Calu3 (cell line): ENCODE measurements at places on chromosomes 2 and 18.

DNA sequence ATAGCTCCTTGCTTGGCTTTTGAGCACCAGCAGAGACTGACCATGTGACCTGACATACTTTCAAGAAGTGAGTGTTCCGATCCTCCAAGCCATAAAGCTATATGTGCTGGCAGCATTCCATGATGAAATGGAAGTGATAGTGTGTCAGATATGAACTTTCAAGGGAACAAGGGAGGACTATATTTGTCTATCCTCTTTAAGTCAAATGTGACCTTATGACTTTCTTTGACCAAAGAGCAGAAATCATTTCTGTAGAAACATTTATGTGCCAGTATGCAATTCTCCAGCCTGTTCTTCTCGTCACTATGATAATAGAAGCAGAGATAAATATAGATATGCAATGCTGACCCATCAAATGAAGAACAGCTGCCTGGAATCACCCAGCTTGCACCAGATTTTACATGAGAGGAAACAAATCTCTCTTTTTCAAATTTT, 14.4 kb downstream of the HYCC2 start:
- no peak for DNase-seq

GRCh38 chr2:177551989-177552421, 159.4 kb downstream of the AGPS start:
- peak; percentile 2 for DNase-seq

GRCh38 chr2:206987810-206988209, 48.5 kb downstream of the CPO start:
- no peak for DNase-seq

GRCh38 chr18:34322365-34323289, 97.9 kb upstream of the NOL4 start:
- DNase-seq = peak; percentile 62

DNA sequence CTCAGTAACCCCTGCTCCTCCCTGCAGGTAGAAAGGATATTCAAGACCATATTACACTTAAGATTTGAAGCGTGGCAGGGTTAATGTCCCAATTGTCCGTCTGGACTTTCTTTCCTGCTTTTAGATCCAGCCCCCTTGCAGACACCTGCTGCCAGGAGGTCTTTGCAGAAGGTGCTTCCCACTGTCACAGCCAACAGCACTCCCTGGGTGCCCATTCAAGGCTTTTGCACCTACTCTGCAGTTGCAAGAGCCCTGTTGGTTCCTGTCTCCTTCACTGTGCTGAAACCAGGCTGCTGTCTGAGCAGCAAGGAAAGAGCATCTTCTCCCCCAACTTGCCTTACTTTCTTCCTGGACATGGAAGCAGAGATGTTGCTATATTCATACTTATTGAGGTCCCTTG, 1043.0 kb upstream of the POU3F3 start:
- DNase-seq = no peak

DNA sequence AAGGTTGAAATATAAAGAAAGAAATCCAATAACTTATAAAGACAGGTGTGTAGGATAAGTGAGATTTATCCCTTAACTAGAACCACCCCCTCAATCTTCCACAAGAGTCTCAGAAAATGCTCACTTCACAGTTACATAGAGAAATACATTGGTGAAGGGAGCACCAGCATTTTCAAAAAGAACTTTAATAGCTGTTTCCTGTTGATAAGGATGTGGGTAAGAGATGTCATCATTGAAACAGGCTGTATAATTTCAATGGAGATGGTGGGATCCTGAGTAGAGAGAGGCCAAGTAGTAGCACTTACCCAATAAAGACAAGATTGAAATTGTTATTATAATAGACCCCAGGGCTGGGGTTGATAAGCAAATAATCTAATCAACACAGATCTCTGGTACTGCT, 162.2 kb upstream of the TACR1 start:
- DNase-seq = no peak

- no peak for DNase-seq
Observed at GRCh38 chr2:138084206-138084605, 119.9 kb downstream of the HNMT start.

- DNase-seq = no peak
Observed at GRCh38 chr18:6236258-6236657, 178.5 kb downstream of the L3MBTL4 start.

DNA sequence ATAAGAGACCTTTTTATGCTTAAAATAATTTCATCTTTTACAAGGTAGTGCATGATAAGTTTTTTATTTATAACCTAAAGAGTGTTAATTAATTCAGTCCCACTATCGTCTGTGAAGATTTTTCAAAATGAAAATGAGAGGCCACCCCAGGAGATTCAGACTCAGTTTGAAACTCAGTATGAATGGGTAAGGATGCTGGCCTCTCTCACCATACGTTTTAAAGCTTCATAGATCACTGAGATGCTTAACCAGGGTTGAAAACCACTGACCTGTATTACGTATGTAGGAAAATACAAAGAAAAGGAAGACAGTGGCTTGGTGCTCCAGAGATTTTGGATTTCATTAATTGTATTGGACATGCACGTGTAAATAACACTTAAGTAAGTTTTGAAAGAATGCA, 278.7 kb downstream of the FSIP2 start:
- DNase-seq = no peak

- DNase-seq = no peak
Observed at GRCh38 chr18:4878480-4878879, 318.6 kb downstream of the AKAIN1 start.

DNA sequence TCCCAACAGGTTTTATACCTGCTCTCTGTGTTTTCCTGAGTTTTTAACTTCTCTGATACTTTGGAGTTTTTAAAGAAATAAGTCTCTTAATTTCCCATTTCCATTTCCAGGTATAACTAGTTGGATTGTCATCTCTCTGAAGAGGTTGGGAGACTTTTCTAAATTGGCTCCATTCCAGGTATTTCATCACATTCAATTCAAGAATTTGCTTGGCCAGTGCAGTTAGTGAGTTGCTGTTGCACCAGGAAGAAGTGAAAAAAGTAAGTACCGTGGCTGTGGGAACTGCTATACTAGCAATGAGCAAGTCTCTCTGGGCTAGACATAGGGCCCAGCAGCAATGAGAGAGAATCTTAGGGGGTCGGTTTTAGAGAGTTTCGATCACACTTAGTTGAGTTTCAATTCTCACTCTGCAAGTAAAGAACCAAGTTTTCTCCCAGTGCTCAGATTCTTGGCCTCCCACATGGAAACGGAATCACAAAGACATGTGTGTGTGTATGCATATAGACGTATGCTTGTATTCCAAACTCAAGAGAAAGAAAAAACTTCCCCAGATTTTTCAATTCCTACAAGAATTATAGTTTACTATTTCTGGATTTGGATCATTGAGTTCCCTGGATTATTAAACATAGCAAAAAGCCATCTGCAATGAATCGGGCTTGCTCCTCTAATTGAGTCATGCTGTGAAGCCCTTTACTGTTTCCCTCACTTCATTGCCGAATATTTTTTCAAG, 894.4 kb downstream of the BCL11A start:
- DNase-seq = peak; percentile 7

DNA sequence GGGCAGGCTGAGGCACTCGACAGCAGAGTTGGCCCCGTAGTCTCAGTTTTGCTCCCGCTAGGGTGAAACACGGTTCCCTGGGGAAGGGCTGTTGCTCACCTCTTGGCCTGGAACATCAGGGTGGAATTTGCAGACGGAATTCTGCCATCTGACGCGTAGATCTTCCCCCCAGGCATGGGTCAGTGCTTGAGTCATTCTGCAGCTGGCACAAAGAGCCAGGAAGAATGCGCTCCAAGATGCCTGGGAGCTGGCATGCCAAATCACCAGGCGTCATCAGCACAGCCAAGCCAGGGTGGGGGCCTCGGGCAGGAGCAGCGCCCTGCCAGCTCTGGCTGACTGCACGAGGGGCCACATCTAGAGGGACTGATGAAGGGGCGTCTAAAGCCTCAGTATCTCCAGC, 42.7 kb downstream of the ODC1 start:
- DNase-seq = peak; percentile 55

DNA sequence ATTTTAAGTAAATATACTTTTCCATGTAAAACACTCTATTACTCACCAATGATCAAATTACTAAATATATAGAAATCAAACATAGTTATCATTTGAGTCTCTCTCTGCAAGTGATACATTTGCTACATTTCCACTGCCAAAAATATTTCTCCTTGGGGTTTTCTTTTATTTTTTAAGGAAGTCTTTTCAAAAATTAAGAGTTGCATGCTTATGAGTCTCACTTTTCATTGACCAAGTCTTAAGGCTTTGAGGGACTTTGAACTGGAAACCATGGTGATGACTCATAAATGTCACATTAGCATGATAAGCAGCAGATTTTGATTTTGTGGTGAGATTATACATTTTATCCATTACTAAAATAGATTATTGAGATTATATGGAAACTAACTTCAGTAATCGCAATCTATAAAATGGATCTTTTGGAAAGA, 152.9 kb downstream of the FAM124B start:
- DNase-seq = no peak
